ENCODE measurements at places on chromosomes 11 and 22. TPM values are rescaled to one million over a fixed set of nuclear protein-coding genes. Genes with fewer than 3 reads are reported as not detected.

DNA sequence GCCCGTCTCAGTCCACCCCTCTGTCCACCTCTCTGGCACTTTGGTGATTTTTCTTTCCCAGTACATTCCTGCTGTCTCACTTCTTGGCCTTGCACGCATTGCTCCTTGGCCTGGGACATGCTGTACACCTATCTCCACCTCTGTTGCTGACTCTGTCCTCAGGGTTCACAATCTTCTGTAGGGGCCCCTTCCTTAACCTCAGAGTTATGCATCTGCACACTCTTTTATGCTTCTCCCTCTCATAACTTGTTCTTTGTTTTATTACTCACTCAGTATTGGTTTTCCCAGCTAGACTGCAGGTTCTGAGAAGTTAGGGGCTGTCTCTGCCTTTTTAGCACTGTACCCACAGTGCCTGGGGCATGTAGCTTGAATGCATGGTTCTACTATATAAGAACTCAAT, 139.1 kb upstream of the MTMR2 start:
- DNase-seq = no peak

The DERL3 gene
- total RNA-seq = not detected

DNA sequence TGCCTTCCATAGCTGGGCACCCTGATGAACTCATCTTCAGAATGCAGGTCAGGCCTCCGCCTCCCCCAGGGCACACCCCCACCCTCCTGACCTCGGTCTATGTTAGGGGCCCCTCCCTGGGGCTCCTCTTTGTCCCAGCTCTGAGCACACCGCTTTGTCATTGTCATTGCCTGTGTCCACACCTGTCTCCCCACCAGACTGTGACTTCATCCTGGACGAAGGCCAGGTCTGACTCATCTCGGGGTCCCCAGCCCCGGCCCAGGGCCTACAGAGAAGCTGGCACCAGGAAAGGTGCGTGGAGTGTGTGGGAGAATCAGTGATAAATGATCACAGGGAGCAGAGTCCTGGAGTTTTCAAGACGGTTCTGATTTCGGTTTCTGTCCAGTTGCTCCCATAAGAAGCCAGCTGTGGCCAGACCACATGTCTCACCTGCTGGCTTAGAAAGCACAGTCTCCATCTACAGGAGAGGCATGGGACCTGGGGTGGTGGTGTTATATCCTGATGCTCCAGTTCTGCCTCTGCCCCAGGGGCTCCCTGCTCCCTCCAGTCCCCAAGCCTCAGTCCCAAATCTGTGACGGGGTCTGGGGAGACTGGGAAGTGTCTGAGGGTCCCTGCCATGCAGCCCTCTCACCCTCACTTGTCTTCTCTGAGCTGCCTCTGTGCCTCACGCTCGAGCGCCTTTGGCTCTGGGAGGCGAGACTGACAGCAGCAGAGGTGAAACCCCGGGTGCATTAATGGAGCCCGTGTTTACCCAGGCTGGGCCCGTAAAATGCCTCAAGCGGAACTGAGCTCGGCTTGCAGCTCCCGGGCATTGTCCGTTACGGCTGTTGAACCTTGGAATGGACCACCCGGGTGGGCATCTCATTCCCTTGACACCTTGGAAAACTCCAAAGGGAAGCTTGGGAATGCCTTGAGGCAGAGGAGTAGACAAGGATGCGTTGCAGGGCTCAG, 85.5 kb upstream of the WNT11 start:
- DNase-seq = no peak

DNA sequence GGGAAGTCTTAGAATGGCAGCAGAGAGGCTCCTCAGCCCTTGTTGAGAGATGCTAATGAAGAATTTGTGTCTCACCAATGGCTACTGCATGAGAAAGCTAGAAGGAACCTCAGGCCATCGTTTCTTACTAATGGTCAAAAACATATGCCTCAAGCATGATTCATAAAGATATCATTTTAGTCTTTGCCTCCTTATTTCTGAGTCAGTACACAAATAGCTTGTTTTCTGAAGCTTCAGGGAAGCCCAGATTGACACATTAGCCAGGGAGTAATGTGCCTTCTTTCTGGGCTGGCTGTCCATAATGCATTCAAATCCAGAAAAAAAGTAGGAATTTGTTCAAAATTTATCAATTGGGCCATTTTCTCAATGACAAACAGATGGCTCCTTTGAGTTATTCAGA, 169.4 kb upstream of the ZBED5 start:
- peak; percentile 73 for DNase-seq

DNA sequence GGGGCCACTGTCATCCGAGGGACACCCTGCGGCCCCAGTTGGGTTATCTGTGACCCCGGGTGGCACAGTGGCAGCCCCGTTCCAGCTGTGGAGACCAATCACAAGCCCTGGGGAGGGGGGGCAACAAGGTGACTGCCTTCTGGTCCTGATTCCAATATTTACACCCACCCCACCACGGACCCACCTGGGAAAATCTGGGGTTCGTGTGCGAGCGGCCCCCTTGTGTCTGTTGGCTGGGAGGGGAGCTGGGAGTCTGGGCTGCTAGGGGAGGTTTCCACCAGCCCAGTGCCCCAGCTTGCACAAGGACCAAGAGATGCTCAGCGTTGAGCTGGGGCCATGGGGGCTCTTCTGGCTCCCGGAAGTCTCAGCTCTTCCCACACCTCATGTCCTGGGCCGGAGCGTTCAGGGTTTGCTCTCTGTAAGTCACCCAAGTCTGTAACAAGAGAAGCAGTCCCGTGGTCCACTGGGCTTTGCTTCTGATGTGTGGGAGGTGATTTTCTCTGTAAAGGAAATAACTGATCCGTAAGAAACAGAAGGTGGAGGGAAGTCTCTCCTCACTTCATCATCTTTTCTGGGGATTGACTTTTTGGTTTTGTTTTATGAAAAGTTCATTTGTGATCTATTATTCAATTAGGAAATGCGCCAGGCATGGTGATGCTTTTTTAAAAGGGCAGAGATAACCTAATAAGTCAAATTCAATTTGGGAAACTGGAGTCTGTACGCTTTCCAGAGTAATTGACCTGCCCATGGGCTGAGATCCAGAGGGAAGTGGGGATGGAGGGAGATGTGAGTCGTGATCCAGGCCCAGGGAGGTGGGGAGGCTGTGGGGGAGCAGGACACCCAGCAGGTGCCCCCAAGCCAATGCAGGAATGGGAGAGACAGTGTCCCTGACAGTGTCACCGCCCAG, 22.4 kb upstream of the GAL start:
- no peak for DNase-seq

- no peak for DNase-seq
These were observed 879 bp upstream of the RNH1 start for GRCh38 chr11:507727-508515.

The ENDOD1 gene
- 38.8 TPM for total RNA-seq

DNA sequence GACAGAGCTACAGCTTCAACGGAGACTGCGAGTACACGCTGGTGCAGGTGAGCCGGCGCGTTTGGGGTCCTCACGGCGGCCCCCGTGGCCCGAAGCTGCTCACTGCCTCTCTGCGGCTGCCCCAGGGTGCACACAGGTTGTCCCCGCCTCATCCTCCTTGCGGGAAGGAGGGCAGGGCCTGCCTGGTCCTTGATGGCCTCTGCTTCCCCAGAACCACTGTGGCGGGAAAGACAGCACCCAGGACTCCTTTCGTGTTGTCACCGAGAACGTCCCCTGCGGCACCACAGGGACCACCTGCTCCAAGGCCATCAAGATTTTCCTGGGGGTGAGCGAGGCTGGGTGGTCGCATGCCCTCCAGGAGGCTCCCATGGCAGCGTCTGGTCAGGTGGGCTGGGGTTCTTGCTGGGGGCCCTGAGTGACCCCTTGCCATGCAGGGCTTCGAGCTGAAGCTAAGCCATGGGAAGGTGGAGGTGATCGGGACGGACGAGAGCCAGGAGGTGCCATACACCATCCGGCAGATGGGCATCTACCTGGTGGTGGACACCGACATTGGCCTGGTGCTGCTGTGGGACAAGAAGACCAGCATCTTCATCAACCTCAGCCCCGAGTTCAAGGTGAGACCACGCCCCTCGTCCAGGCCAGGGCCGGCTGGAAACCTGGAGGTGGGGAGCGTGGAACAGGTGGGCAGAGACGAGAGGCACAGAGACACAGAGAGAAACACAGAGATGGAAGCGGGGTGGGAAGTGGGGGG, 19.4 kb downstream of the MUC5AC start:
- no peak for DNase-seq

The P2RX6 gene
- 0.45 TPM for total RNA-seq

DNA sequence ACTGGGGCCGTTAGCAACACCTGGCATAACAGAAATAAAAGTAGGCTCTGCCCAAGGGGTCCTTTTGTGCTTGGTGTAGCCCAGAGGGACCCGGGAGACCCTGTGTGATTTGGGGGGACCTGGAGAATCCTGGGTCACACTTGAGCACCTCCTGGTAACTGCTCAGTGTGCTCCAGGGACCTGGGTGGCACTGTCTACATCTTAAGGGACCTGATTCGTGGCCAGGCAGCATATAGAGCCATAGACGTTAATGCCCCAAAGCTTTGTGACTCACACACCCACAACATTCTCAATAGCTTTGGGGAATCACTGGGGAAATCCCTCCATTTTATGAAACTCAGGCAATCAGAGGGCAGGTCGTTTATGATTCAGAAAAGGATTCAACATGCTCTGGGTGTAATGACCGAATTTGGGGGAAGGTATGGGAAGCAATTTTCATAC, 3.6 kb upstream of the IGF2 start:
- no peak for DNase-seq

DNA sequence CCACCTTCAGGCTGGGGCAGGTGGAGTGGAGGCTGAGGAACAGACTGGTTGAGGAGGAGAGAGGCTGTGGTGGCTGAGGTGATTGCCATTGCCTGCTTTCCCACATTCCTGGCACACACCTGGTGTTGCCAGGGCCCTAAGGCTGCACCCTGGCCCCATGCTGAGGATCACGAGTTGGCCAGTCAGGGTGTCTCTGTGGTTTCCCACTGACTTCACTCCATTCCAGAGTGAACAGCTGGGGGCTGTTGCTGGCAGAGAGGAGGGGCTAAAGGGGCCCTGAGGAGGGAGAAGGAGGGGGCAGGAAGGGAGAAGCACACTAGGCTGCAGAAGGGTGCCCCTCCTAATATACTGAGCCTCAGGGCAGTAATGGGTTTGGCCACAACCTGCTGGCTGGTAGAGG, 1.8 kb downstream of the TMEM86A start:
- DNase-seq = peak; percentile 41

All from HT1080 (cell line).